ENCODE measurements at places on chromosomes 5 and 9.

- DNase-seq, result no peak
Measured at GRCh38 chr9:134200730-134201129, 36.4 kb upstream of the RNU6ATAC start.

DNA sequence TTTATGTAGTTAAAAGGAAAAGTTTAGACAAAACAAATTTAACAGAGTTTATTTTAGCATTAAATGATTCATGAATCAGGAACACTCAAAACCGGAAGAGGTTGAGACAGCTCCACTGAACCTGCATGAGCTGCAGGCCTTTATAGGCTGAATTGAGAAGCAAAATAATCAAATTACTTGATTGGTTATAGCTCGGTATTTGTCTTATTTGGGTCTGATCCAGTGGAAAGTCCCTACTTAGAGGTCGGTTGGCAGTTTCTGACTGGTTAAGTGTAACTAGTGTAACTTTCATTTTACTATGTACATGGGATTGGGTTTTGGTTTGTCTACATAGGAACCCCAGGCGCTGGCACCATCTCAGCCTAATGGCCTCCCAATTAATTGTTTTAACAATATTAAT, 74.1 kb upstream of the PIK3R1 start:
- no peak for DNase-seq

DNA sequence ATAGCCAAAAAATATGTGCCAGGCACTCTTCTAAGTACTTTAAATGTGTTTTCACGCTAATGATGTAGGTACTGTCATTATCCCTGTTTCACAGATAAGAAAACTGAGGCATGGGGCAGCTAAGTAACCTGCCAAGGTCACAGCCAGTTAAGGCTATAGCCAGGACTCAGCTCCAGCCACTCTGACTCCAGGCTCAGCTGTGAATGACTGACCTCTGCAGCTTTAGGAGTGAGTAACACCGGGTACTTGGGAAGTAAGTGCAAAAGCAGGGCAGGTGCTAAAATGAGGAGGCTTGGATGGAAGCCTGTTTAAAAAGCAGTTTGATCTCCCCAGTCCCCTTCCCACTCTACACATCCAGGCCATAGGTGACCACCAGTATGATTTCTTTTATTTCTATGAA, 10.6 kb upstream of the SHC3 start:
- no peak for DNase-seq

GRCh38 chr5:133081703-133082102, 29.9 kb downstream of the HSPA4 start:
- DNase-seq, result no peak

DNA sequence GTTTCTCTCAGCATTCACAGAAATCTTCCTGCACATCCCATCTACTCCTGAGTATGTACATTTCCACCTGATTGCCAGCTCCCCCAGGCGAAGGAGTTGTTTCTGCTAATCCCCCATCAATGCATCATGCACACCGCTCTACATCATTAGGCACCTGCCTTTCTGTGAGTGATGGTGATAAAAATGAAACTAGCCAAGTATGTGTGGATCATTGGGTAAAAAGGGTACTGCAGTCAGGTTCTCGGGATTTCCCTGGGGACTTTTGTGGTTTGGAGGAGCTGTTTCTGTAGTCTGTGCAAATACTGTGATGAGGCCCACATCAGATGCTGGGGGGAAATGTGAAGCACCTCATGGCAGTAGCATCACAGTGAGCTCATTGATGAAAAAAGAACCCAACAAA, 30.4 kb downstream of the CAMK4 start:
- DNase-seq, result peak; percentile 51

- no peak for DNase-seq
Measured at GRCh38 chr5:10355071-10355889, 1.8 kb downstream of the MARCHF6 start.

DNA sequence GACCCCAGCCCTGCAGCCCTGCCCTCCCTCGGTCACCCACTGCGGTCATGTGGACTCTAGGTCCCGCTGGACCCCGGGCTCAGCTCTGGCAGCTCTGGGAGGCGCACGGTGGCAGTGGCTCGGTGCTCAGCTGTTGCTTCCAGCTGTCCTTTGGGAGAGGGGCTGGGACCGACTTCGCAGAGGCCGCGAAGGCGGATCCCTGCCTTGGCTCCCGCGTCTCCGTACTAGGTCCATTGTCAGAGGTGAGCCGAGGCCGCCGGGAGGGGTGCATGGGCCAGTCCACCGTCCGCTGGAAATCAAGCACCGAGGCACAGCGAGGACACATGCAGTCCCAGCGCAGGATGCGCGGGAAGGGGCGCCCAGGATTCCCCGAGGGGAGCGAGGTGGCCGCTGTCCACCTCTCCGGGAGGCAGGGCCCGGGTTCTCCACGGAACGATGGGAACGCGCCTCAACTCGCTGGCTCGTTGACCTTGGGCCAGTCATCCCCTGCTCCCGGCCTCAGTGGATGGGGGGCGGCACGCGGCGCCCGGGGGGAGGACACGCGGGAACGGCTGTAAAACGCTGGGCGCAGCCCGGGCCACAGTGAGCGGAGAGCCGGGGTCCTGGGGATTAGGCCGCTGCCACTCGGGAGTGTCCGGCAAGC, 732 bp downstream of the GBGT1 start:
- no peak for DNase-seq

- DNase-seq, result no peak
Measured at GRCh38 chr5:180974612-180975315, 13.9 kb upstream of the BTNL3 start.

DNA sequence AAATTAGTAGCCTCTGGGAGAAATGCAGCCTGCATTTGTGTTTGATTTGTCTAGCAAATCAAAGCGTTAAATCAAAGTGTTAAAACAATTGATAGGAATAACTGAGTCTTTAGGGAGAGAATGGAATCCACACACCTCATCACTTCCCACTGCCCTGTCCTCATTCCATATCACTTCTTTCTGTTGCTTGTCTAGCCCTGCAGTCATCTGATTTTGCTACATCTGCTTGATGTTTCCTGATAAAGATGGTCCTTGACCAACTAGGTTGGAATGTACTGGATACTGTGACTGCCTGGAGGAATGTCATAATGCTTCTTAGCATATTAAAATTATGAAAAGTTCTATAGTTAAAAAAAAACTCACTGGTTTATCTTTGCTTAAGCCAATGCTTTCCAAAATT, 119.9 kb downstream of the DOCK2 start:
- DNase-seq, result no peak

DNA sequence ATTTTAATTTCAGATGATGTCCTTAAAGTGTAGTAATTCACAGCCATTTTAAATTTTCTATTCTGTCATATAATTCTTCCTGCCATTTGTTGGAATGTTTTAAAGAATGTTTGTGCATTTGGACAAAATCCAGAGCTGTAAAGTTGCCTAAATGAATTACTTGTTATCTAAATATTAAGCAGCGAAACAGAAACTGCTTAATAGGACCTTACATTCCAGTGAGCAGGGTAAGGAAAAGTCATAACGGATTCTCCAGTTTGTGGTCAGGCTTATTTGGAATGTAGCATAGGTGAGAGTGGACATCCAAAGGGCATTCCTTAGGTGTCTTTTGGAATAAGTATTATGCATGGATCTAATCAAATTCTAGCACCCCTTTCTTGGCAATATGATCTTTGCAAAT, 410.4 kb upstream of the PTPRD start:
- no peak for DNase-seq

DNA sequence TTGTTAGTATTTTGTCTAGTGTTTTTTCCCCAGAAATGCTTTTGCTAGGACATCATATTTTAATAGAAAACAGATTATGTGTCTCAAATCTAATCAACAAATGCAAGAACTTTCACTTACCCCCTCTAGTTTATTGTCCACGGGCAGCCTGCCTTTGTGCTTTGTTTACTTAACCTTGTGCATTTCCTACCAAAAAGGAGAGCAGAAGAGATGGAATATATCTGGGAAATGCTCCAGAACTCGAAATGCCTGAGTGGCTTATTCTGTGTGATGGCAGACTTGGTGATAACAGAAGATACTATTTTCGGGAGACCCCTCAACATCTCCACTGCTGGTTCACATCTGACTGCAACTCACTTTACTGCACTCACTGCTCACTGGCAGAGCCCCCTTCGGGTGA, 33.3 kb upstream of the SPDL1 start:
- DNase-seq, result no peak

GRCh38 chr5:107302441-107302840, 368.3 kb downstream of the EFNA5 start:
- no peak for DNase-seq

DNA sequence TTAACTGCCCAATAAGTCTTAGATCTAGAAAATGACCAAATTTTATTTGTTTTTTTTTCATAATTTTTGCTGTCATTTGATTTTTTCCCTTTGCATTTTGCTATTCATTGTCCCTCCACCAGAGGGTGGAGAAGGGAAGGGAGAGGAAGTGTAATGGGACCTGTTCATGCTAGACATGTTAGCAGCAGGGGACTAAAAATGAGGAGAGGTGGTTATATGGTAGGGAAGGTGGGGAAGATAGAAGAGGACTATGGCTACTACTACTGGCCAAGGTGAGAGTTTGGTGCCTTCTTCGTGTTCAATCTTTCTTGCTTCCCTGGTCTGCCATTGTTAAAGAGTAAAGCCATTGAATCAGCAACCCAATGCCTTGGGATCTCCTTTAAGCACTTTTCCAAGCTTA, 6.4 kb downstream of the GRIA1 start:
- no peak for DNase-seq

- no peak for DNase-seq
Measured at GRCh38 chr5:141734501-141735229, 52.6 kb upstream of the ARAP3 start.

GRCh38 chr5:37088009-37088408, 161.2 kb downstream of the CPLANE1 start:
- no peak for DNase-seq

GRCh38 chr5:168320805-168321204, 29.4 kb downstream of the WWC1 start:
- no peak for DNase-seq

- DNase-seq, result no peak
Measured at GRCh38 chr9:124029617-124030016, 18.0 kb downstream of the LHX2 start.

DNA sequence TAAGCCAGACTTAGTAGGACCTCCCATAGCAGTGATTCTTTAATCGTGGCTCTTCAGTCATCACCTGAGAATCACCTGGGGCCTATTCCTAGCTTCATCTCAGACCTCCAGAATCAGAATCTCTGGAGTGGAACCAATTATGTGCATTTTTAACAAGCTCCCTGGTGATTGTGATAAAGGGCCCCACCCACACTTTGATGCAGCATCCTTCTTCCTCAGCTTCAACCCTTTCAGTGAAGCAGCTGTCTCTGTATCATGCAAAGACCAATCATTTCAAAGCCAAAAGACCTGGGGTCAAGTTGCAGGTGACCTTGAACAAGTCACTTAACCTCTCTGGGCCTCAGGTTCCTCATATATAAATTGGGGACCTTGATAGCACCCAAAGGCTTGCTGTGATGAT, 17.1 kb downstream of the FBXO10 start:
- DNase-seq, result no peak

DNA sequence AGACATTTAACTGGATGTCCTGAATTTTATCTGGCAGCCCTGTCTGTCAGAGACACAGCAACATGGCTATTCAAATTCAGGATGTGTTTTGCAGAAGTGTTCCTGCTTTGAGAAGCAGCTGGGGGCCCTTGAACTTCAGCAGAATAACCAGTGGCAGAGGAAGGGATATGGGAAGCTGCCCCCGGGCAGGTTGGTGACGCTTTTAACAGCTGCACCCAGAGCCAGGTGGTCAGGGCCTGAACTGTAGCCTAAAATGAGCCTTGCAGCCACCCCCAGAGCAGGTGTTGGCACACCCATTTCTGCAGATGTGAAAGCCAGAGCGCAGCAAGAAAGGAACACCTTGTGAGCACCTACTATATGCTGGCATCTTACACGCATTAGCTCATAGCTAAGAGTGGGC, 128.7 kb upstream of the BOD1 start:
- no peak for DNase-seq

DNA sequence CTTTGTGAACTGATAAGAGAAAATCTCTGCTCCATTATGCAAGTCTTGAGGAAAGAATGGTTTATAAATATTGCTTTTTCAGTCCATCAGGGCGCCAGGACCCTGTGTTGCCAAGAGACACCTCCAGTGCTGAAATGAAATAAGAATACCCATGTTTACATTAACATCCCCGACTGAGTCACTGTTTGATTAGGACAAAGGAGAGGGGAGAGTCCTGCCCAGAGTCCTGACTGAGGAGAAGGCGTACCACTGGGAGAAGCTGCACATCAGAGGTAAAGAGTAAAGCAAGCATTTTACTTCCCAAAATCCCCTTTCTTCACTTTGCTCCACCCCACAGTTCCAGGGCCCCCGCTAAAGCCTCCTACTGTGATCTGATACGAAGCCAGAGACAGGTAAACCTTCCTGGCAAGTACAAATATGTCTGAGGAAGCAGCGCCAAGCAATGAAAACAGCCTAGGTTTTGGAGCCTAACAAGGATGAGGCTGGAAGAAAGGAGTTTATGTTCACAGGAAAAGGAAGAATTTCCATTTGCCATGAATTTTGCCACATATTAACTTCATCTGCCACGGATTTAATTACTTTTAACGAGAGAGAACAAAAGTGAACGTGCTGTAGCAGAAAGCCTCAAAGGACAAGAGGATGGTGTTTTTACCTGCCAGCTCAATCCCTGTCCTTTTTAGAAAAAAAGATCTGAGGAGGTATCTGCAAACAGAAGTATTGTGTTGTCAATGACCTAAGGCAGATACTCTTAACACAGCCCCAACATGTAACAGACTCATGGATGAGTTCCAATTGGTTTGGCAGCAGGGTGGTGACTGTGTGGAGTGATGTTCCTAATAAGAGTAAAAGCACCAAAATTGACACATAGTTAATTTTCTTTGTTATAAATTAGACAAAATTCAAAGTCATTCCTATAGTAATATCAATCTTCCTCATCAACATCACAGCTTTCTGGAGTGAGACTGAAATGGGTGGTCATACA, 209.4 kb upstream of the TLE4 start:
- DNase-seq, result no peak

- no peak for DNase-seq
Measured at GRCh38 chr5:56973473-56973872, 21.6 kb upstream of the MIER3 start.

- DNase-seq, result no peak
Measured at GRCh38 chr5:61295365-61295764, 36.7 kb upstream of the ZSWIM6 start.

DNA sequence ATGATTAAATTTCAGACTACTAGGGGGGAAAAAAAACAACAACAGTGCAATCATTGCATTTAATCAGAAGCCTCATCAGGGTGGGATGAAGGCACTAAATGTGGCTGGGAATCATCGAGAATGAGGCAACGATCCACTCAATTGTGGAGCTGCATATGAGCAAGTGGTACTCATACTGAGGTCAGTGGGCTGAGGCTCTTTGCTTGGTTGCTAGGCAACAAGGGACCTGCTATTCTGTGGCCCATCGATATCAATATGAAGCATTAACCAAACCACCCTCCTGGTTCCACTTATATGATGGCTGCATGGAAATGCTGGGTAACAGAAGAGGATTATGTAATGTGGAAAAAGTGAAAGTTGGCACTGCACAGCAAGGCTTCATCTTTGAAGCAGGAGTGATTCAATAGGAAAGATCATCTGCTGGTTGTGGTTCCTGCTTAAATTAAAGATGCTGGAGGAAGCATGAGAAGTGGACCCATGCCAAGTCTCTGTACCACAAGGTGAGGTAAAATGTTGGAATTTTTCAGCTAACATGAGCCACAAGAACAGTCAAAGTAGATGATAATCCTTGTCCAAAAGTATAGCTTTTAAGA, 159.8 kb upstream of the HMHB1 start:
- DNase-seq, result no peak

GRCh38 chr5:111730659-111731382, 26.2 kb downstream of the NREP start:
- no peak for DNase-seq

- DNase-seq, result no peak
Measured at GRCh38 chr9:33868440-33868973, 51.5 kb downstream of the UBE2R2 start.
